ENCODE measurements at places on chromosomes 1 and 21. TPM values are rescaled to one million over a fixed set of nuclear protein-coding genes. Genes with fewer than 3 reads are reported as not detected.

- DNase-seq: no peak
Observed at GRCh38 chr21:43879348-43880110, 14.5 kb downstream of the AGPAT3 start.

DNA sequence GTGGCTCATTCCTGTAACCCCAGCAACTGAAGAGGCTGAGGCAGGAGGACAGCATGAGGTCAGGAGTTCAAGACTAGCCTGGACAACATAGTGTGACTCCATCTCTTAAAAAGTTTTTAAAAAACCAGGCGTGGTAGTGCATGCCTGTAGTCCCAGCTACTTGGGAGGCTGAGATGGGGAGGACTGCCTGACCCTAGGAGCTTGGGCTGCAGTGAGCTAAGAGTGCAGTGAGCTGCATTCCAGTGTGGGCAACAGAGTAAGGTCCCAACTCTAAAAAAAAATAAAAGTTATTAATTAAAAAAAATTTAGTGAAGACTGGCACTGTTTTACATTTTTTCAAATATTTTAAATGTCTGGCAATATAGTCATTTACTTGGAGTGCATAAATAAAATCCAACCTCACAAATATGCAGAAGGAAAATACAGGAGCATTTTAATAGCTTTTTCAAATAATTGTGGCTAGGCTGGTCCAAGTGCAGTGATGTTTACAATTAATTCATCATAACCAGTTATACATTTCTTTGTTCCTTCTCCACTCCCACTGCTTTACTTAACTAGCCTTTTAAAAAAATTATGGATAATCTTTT is 10.8 kb downstream of the ZBTB8OS start:
- DNase-seq: no peak

- peak; percentile 97 for DNase-seq
Observed at GRCh38 chr1:23562137-23562876, 3.0 kb upstream of the ID3 start.

CLCA4 gene
- total RNA-seq: not detected

SV2A gene
- 1.7 TPM for total RNA-seq

MYBPH gene
- not detected for total RNA-seq
